ENCODE measurements at places on chromosomes 2 and 18.
A peak's percentile ranks its signal among the peaks of the same experiment; 100 is the strongest.

DNA sequence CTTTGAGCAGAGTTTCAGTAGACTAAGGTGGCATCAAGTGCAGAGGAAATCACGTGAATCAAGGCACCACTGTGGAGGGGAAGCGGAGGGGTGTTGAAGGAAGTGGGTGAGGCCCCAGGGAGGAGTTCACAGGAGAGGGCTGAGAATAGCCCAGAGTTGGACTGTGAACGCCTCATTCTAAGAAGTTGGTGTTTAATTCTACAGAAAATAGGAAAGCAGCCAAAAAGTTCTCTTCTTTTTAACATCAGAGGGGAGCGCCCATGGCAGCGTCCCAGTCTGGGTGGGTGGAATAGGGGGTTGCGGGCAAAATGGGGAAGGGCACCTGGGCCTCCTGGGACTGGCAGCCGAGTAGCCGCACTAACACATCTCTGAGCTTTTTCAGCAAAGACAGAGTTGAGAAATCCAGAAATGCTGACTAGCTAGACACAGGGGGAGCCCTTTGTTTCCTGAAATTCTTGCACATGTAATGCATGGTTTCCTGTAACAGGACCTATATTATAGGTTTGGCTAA is 97.0 kb downstream of the NEB start:
- no peak for DNase-seq

- no peak for DNase-seq
Observed at GRCh38 chr2:176812246-176812775, 400.3 kb upstream of the HNRNPA3 start.

DNA sequence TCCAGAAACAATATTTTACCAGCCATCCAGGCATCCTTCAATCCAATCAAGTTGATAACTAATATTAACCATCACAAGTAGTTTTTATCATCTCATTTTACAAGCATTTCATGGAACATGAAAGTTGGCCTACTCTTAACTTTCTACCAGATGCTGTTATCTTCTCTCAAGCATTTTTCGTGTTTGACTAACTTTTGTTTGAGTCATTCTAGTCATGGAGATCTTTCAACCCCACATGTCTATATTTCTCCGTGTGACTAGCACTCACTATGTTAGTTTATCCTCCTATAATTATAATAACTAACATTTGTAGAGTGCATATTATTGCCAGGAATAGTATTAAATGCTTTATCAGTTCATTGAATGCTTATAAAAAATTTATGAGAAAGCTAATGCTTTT is 307.0 kb upstream of the CWC22 start:
- peak; percentile 43 for DNase-seq

DNA sequence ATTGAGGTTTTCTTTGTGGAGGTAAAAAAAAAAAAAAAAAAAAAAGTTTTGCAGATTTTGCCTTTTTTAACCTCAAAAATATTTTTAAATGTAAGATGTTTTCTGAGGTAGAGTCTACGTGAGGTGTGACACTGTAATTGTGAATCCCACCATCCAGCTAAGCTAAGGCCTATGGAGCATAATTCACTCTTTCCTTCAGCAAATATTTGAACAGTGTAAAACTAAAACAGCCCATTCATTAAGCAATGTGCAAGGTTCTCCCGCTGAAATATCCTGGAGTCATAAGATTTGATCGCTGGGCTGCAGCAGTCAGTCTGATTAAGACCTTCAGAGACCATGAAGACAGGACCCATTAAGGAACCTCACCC is 105.1 kb downstream of the HNRNPLL start:
- no peak for DNase-seq

GRCh38 chr2:205744074-205744591 is 61.8 kb downstream of the NRP2 start:
- DNase-seq = no peak

- no peak for DNase-seq
Observed at GRCh38 chr2:241974851-241975592, 105.5 kb downstream of the RTP5 start.

- DNase-seq = peak; percentile 51
Observed at GRCh38 chr18:35938158-35938557, 34.3 kb upstream of the RMP24 start.

DNA sequence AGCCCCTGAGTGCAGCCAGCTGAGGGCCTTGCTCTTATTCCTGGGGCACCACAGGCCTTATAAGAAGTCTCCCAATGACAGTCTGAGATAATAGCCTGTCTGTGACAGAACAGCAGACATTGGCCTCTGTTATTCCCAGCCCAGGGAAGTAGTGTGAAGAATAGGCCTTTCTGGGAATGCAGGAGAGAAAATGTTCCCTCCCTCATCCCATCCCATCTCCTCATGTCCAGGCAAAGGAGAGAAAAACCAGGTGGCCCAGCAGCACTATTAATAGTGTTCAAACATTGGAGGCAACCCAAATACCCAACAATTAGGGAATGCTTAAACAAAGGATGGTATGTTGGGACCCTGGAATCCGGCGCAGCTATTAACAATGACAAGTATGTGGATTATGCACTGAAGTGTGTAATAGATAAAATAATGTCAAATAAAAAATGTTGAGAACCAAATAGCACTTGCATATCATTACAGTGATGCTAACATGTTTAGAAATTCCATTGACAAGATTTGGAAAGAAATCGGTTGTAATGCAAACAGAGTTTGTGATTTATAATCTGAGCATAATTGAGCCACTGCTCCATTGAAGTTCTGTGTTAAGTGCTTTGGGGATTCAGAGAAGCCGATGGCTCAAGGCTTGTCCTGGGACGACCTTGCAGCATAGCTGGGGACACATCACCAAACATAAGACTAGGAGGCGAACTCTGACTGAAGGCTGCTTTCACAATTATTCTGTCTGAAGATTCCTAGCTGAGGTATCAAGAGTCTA is 69.3 kb downstream of the LBH start:
- DNase-seq = no peak

GRCh38 chr18:65651192-65651591 is 99.6 kb upstream of the CDH7 start:
- no peak for DNase-seq

DNA sequence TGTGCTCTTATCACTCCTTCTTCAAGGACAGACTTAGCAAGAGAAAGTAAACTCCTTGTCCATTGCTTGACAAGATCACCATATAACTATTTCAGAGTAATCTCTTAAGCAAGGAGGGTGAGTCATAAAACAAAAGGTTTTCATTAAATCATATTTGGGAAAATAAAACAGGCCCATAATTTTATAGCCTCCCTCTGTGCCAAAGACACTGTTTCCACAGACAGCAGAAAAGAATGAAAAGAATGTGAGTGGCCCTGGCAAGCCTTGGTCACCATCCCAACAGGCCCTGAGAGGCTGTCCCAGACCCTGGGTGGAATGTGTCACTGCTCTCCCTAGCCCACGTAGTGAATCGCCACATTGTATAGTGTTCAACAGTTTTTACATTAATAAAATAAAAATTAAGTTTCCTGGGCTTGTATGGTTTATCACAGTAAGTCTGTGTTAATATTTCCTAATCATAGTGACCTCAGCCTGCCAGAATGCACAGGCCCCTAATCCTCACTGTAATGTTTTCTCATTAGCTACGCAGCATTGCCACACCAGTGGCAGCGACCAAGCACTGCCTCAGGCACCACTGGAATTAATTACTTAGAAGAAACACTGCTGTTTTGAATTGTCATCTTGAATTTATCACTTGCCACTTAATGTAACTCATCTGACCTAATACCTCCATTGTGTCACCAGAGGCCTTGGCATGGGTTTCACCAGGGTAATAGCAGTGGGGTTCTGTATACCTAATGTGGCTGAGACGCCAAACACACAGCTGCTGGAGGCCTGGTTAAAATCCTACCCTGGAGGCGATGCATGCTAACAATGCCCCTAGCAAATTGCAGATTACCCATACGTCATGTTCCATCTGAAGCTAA is 401.9 kb downstream of the LNPK start:
- peak; percentile 17 for DNase-seq

- no peak for DNase-seq
Observed at GRCh38 chr2:232026910-232027309, 65.4 kb downstream of the DIS3L2 start.

- no peak for DNase-seq
Observed at GRCh38 chr2:145043399-145043834, 523.5 kb upstream of the ZEB2 start.

DNA sequence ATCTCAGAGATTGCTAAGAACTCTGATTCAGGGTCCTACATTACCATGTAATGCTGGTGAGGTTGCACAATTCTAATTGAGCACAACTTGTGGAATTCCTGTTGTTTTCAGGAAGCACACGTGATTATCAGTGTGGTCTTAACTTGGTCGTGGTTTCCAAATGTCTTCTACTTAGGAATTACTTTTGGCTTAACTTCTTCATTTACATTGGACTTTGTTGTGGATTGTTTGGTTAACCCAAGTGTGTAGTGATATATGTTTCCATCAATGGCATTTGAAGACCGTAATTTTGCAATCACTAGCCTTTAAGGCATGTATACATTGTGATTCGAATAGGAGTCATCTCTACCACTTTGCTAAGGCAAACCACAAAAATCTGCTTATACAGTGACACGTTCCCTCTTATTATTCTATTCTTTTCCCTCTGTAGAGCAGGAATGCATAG is 373.3 kb downstream of the IRS1 start:
- peak; percentile 94 for DNase-seq

DNA sequence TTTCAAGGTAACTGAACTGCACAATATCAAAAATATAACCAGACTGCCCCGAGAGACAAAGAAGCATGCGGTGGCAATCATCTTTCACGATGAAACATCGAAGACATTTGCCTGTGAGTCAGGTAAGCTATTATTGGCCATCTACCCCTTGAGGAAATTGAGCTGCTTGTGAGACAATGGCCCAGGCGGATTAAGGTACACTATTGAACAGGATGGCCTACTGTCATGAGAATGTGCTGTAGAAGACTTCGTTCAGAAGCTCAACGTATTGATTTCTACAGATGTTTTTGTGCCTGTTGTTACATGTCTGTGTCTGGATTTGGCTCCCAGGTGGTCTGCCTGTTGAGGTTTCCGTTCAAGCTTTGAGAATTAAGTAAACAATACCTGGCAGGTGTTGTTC is 198.7 kb downstream of the DOK6 start:
- DNase-seq = no peak

DNA sequence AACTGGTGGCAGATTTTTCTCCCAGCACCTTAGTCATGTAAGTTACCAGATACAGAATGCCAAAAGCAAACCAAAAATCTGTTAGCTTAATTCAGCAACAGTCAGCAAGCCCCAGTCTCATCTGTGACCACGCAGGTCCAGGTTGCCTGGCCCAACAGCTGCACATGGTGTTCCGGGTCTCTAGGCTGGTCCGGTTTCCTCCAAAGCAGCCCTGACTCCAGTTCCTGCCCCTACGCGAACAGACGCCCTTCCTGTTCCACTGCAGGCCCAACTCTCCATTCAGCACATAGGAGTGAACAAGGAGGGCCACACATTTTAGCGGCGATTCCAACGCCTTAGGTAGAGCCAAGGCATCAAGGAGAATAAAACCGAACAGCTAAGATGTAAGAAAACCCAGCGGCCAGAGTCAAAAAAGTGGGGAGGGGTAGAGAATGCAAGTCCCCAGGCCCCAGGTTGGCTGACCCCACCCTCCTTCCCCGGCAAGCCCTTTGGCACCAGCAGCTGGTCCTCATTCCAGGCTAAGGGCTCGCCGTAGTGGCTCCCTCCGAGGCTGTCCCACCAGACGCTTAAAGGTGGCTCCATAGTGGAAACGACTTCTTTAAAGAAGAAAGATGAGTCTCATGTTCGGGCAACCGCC is 1.5 kb downstream of the STK25 start:
- DNase-seq = no peak

- DNase-seq = peak; percentile 59
Observed at GRCh38 chr18:55384551-55385275, 203.3 kb downstream of the TCF4 start.

DNA sequence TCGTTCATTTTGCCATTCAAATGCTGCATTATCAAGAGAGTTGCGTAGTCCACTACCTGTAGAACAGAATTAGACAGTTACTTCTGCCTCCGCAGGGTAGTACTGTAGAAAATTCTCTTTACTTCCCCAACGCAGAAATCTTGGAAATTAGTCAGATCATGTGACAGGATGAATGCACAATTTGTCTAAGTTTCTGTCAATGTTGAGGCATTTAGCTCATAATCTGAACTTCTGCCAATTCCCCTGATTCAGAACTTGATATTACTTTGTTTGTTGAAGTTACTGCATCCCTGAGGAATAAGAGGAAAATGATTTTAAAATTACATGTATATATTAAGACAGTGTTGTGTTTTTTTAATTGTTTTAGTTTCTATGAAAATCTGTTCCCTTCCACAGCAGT is 83.4 kb downstream of the TTC27 start:
- DNase-seq = peak; percentile 56

DNA sequence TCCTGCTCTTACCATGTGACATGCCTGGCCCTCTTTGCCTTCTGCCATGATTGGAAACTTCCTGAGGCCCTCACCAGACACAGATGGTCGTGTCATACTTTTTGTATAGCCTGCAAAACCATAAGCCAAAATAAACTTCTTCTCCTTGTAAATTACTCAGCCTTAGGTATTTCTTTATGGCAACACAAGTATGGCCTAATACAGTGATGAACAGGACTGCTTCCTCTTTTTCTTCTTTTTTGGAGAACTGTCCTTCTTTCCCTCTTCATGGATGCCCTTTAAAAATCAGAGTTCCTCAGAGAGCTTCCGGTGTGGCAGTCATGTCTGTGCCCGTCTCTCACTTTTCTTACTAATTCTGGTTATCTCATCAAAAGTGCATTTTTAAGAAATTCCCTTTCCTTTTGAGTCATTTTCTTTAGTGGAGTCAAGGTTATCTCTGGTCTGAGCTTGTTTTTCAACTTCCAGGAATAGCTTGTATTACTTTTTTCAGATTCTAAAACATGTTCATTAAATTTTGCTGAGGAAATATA is 9.2 kb upstream of the IL1A start:
- DNase-seq = peak; percentile 62

DNA sequence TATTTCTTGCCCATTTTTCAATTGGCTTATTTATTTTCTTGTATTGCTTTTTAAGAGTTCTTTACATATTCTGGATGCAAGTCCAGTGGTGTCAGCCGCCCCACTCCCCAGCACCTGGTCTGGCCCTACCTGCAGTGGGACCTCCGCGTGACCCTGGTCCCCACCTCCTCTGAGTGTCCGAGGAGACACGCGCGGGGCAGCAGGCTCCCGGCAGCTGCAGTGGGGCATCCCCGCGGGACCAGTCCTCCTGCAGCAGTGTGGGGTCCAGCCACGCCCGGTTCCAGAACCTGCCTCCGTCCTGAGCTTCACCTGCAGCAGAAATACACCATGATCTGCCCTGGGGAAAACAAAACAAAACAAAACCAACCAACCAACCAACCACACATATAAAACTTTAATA is 48.9 kb upstream of the IL1R1 start:
- DNase-seq = no peak

- no peak for DNase-seq
Observed at GRCh38 chr2:11420190-11420589, 45.8 kb downstream of the E2F6 start.

GRCh38 chr2:5230855-5231254 is 461.3 kb upstream of the SOX11 start:
- no peak for DNase-seq

GRCh38 chr2:215554689-215555498 is 119.0 kb upstream of the FN1 start:
- peak; percentile 17 for DNase-seq
